Activated CD8-positive, alpha-beta memory T cell treated with anti-CD3 and anti-CD28 coated beads for 48 hours (primary cell): ENCODE measurements at places on chromosomes 7 and 10.
A peak's percentile ranks its signal among the peaks of the same experiment; 100 is the strongest.

- no peak for DNase-seq
Observed at GRCh38 chr10:33212061-33212748, 122.3 kb downstream of the NRP1 start.

DNA sequence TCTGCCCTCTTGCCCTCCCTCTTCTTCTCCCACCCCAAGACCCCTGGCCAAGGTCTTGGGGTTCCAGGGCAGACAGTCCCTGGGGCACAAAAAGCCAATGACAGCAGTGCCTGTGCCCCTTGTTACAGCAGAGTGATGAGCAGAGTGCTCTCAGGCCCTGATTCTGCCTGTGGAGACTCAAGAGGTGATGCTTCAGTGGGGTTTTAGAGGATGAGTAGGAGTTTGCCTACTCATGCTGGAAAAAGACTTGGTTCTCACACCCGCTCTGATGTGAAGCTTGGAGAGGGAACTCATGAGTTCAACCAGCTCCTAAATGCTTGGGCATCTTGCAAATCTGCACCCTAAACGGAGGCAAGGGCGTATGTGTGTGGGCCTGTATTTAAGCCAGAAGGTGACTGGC lies 58.2 kb downstream of the CAMK2B start:
- no peak for DNase-seq

- DNase-seq = no peak
Observed at GRCh38 chr7:25597946-25598345, 369.7 kb upstream of the NPVF start.

DNA sequence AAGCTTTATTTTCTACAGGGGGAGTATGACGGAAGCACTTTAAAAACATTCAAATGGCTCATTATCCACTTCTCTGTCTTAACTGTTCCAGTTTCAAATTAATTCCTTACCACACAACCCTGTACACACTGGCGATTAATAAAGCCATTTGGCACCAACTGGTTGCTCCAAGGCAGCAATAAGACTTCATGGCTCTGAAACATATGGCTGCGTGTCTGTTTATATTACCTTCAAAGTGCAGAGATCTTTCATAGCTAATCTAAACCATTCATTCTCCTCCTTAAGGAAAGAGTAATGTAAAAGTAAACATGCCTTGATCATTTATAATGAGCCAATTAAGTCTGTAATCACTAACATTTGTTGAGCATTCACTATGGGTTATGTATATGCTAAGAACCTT lies 325.7 kb downstream of the PARD3 start:
- DNase-seq = no peak

- DNase-seq = no peak
Observed at GRCh38 chr7:52006674-52007073, 690.1 kb upstream of the COBL start.

- no peak for DNase-seq
Observed at GRCh38 chr10:117159390-117159789, 21.3 kb upstream of the VAX1 start.

- DNase-seq = no peak
Observed at GRCh38 chr7:127478024-127478355, 85.5 kb upstream of the ZNF800 start.

DNA sequence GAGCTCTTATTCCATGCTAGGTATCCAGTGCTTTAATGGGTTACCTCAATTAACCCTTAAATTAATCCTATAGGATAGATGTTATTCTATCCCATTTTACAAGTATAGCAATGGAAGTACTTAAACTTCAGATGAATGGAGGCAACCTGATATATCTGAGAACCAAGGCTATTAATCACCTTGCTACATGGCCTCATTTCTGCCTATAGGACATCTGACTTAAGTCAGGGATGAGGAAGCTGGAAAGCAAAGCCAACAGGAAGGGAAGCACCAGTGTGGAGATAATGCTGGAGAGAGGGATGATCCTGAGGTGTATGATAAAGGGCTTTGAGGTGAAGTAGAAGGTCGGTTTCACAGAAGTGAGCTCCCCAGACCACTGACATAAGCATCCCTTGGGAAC lies 132.3 kb downstream of the CHN2 start:
- no peak for DNase-seq

- no peak for DNase-seq
Observed at GRCh38 chr7:69260023-69260422, 338.3 kb upstream of the AUTS2 start.

- peak; percentile 23 for DNase-seq
Observed at GRCh38 chr7:149791-150636, 42.4 kb upstream of the FAM20C start.

DNA sequence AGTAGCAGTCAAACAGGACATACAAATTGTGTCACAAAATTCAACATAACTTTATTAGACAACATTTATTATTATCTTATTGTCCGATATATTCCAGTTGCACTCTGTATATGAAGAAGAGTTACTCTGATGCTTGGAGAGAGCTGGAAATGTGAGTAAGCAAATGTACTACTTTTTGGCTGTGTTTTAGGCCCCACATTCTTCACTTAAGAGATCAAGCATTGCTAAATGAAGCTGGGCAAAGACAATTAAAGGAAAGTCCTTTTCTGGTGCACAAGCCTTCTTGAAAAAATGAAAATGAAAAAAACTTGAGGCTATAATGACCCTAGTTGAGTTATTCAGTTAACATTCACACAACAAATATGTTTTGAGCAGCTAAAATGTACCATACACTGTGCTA lies 26.1 kb downstream of the MYPN start:
- DNase-seq = no peak

DNA sequence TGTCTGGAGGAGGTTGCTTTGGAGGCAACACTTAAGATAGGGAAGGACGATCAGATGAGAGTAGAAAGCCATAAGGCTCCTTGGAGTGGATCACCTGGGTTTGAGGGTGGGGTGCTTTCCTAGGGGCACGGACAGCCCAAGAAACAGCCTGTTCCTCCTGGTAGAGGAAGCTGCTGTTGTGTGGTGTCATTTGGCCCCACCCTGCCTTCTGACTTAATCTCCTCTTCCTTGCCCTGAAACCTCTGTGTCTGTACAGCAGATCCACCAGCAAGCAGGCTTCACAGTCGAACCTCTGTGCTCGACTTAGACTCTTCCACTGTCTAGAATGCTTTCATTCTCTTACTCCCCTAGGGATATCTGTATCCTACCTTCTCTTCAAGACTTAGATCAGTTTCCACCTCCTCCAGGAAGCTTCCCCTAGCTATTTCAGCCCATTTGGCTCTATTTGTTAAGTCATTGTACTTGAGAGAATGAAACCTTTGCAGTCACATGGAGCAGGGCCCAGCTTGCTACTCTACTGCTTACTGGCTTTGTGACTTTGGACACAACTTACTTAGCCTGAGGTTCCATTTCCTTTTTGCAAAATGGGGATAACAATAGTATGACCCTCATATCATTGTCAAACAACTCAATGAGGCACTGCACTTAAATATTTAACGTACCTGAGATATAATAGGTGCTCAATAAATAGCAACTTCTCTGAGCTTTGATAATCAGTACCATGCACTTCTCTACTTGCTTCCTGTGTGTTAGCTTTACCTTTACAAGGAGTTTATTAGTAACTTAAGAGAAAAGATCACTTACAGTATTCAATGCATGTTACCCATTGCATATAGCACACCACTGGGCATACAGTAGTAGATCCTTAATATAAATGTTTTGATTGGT lies 5.0 kb downstream of the MXI1 start:
- DNase-seq = no peak

- no peak for DNase-seq
Observed at GRCh38 chr7:24905996-24906770, 73.8 kb downstream of the OSBPL3 start.

DNA sequence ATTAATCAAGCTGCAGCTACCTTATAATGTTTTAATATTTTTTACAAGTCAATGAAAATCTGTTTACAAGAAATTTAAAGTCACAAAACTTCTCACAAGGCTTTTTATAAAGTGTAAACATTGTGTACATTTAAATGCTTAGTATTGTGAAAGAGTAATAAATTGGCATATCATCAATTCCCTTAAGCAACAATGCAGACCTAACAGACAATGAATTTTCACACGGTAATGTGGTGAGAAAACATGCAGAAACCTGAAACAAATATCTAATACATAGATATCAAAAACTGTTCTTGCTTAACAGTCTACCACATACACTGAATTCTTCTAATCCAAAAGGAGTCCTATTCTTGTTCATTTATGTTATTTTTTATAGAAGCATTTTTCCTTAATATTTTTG lies 220.7 kb downstream of the CRPPA start:
- no peak for DNase-seq

- DNase-seq = no peak
Observed at GRCh38 chr10:125799451-125800182, 23.4 kb downstream of the UROS start.

GRCh38 chr10:45440511-45441062 lies 66.6 kb downstream of the ALOX5 start:
- DNase-seq = no peak

DNA sequence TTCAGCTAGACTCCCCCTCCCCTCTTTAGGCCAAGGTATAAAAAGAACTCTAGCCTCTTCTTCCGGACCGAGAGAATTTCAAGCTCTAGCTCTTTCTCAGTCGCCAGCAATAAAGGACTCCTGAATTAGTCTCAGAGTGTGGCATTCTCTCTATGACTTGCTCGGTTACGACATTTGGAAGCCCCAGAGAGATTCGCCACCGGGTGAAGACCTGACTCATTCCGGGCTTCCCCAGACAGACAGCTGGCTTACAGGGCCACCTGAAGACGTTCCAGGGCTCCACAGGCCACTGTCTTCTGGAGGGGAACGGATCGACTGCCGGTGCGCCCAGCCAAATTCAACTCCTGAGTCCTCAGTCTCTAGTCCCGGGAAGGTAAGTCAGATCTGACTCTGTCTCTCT lies at the start of gene AKR1B15:
AKR1B15 (plus strand) TSS at position 234 of the 400 bp plus-strand sequence. CDS start 15,510 bp downstream, outside the sequence.
- no peak for DNase-seq

GRCh38 chr7:20741801-20742200 lies 44.9 kb downstream of the SP8 start:
- DNase-seq = no peak

GRCh38 chr7:100387695-100388094 lies 14.4 kb downstream of the PILRA start:
- DNase-seq = no peak

DNA sequence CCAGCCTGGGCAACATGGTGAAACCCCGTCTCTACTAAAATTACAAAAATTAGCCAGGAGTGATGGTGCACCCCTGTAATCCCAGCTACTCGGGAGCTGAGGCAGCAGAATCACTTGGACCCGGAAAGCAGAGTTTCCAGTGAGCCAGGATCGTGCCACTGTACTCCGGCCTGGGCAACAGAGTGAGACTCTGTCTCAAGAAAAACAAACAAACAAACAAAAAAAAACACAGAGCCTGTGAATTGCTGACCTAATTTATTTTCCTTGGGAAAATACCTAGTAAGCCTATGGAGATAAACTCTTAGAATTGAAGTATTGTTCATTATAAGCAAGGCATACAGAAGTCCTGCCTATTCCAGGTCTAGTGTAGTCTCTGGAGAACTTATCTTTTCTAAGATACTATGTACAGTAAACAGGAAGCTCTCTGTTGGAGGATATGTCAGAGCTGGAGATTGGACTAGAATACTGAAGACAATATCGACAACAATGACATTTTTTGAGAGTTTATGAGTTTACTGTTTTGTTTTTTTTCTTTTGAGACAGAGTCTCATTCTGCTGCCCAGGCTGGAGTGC lies 14.9 kb downstream of the GTF2I start:
- no peak for DNase-seq

DNA sequence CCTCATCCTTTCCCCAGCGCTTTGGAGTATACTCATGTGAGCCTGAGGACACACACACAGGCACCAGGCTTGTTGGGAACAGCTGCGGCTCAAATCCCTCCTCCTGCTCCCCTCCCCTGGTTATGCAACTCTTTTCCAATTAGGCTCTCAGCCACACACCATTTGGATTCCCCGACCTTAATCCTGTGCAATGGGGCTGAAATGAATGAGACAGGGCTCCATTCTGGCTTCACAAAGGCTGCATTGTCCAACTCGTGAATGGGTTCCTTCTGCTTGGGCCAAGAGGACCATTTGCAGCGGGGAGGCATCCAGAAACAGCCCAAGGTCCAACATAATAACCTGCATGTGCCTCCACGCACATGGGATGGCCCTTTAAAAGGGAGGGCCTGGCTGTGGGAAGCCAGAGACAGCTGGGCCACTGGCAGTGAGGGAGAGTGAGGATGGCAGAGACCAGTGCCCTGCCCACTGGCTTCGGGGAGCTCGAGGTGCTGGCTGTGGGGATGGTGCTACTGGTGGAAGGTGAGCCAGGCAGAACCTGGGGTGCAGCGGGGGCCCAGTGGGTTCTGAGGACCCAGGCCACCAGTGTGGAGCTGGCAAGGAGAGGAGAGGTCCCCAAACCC lies at the start of gene RGR:
RGR (plus strand) TSS at position 403 of the 620 bp plus-strand sequence; CDS start at position 441, 38 bp downstream.
- DNase-seq = no peak

GRCh38 chr7:832167-832967 lies at the start of gene SUN1:
TSS of gene SUN1 (plus strand) at chr7:832476. CDS start at chr7:832525, 49 bp downstream.
- DNase-seq = no peak

DNA sequence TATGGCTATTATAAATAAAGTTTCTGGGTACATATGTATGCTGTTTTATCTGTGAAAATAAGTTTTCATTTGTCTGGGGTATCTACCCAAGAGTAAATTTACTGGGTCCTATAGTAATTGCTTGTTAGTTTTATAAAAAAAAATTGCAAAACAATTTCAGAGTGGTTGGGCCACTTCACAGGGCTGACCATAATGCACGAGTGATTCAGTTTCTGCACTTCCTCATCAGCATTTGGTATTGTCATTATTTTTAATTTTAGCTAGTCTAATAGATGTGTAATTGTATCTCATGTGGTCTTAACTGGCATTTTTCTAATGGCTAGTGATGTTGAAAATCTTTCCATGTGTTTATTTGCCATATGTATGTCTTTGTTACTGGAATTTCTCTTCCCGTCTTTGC lies 452.4 kb upstream of the AKR1E2 start:
- no peak for DNase-seq

GRCh38 chr7:87530126-87530525 lies 54.6 kb upstream of the ABCB4 start:
- no peak for DNase-seq

- no peak for DNase-seq
Observed at GRCh38 chr10:51905032-51905431, 205.6 kb upstream of the CSTF2T start.

DNA sequence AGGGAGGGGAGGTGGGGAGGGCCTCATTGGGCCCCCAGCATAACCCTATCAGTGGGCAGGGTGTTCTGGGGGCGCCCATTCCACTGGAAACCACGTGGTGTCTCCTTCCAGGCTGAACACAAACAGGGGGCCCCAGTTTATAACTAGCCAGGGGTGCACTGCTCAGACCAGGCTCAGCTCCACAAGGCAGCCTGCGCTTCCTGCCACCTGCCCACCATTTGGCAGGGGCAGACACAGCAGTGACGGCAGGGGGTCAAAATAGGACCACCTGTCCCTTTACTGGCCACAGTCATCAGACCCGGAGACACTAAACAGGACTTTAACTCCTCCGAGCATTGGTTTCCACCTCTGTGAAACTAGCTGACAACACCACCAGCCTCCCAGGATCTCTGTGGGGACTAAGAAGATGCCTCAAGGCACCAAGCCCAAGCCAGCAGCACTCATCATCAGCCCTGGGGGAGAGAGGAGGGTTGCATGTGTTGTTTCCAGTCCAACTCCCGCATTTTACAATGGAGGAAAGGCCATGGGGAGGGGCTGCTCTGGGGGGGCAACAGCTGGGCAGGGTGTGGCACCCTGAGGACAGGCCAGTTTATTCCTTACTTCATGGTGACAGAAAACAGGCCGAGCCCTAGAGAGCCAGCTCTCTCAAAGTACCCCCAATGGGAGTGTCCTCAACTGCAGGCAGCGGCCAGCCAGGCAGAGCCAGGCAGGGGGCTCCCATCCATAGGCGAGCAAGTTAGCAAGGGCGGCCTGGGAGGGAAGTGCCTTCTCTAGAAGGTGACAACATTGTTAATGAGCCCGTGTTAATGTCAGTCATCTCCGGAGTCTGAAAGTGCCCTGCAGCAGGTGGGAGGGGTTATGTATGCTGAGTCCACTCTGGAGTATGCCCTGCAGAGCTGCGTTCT lies 127.6 kb downstream of the TNS3 start:
- DNase-seq = no peak
